ENCODE measurements at places on chromosomes 7 and 10. TPM values are rescaled to one million over a fixed set of nuclear protein-coding genes. Genes with fewer than 3 reads are reported as not detected.

- no peak for DNase-seq
Measured at GRCh38 chr7:156515911-156516790, 124.4 kb upstream of the RNF32 start.

DNA sequence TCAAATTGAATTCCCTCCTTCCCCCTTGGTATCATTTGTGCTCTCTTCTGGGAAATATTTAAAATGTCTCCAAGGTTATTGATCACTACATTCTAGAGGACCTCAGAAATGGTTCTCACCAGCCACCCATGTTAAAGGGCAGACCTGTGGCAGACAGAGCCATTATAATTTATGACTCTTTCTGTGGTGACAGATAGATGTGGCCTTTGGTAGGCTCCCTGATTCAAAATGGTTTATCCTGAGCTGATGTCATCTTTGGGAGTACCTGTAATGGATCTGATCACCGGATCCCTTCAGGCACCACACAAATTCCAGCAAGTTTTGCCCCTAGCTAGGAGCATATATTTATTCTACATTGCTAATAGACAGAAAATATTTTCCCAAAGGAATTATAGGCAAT is 267.5 kb downstream of the SDK1 start:
- no peak for DNase-seq

DNA sequence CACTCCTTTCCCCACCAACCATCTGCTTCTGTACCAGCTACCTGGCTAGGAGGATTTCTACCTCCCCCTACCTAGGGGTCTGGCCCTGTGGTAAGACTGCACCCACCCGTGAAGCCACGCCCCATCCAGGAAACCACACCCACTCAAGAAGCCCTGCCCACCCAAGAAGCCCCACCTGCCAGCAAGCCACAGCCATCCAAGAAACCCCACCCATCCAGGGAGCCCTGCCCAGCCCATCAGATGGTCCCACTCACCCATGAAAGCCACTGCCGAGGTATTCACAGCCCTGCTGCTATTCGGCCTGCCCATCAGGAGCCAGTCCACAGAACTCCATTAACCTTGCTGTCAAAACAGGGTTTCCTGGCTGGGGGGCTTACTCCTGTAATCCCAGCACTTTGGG is 15.6 kb upstream of the MUC3A start:
- no peak for DNase-seq

DNA sequence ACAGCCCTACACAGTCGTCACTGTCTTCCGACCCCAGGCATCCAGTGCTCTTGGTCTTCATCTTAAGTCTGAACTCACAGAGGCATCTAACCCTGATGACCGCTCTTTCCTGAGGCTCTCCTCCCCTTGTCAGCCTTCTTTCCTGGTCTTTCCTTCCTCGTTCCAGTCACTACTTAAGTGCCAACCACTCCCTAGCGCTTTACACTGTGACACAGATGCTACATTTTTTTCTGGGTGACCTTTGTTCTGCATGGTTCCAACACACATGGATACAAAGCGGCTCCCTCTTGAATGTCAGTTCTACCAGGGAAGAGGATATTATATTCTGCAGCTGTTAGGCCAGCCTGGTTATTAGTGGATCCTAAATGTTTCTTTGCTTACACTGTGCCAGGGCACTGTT is 12.7 kb downstream of the YWHAG start:
- no peak for DNase-seq

DNA sequence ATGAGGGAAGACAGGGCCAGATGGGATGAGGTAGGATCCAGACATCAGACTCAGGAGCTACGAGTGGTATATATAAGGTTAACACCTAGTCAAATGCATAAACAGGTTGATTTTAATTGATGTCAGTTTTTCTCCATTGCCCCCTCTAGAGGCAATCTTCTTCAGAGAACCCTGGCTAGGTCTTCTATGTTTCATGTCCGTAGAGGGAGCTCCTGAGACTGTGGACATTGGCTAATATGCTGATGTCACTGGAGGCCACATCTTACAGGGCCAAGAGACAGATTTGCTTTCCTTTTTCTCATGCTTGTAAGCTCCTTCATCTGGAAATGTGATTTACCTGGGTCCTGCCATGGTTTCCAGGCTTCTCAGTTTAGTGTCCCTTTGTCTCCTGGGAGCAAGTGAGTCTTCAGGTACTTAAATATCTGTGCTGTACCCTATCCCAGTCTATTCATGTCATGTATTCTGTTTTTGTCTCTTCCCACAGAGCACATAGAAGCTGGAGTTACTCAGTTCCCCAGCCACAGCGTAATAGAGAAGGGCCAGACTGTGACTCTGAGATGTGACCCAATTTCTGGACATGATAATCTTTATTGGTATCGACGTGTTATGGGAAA is 161.6 kb upstream of the PRSS1 start:
- DNase-seq, result no peak

- no peak for DNase-seq
Measured at GRCh38 chr10:16949816-16950215, 132.6 kb upstream of the RSU1 start.

- DNase-seq, result no peak
Measured at GRCh38 chr7:111867348-111867931, 305.1 kb upstream of the IMMP2L start.

ADARB2 gene
- 0.16 TPM for total RNA-seq

ACSL5 gene
- 7.6 TPM for total RNA-seq

MEOX2 gene
- total RNA-seq, result 7.5 TPM
